Activated naive CD4-positive, alpha-beta T cell (primary cell): ENCODE measurements at places on chromosomes 1 and 21.

- no peak for DNase-seq
Measured at GRCh38 chr1:24897263-24898151, 32.6 kb downstream of the RUNX3 start.

DNA sequence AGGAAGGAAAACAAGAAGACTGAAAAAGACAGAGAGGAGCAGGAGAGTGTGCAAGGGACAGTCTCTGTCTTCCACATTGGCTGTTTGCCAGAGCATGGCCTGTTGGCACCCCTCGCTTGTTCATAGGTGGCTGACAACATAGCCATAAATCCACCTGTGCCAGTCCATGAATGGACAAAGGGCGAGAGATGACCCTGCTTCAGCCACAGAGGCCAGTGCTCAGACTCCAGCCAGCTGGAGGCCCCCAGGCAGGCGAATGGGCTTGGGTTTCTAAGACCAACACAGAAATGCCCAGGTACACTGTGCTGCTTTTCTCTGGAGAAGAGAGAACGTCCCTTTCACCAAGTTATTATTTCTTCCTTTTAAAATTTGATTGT lies 60.6 kb downstream of the RIPK4 start:
- DNase-seq: no peak

GRCh38 chr1:32801096-32801715 lies 16.0 kb downstream of the YARS1 start:
- no peak for DNase-seq

DNA sequence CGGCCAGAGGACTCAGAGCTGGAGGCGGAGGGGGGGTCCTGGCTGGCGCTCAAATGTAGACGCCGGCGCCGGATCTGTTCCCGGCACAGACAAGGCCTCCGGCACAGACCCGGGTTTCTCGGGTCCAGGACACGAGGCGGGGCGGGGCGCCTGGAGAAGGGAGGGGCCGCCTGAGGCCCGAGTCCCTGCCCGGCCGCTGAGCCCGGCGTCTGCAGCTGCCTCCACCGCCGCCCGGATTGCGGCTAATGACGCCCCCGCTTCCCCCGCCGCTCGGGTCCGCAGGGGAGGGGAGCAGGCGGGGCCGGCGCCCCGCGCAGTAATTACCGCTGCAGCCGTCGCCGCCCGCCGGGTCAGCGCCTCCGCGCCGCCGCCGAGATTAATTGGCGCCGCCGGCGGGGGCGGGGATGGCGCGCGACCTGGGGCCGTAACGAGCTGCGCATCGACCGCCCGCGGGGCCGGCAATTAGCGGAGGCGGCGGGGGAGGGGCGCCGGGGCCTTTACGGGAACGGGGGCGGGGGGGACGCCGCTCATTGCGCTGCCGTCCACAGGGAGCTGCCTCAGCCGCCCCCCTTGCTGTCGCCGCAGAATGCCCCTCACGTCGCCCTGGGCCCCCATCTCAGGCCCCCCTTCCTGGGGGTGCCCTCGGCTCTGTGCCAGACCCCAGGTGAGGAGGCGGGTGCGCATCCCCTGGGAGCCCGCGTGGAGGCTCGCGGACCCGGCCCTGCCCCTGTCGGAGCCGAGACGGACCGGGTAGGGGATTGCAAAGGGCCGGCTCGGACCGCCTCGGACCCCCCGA lies 17.3 kb downstream of the NOC2L start:
- DNase-seq: no peak

DNA sequence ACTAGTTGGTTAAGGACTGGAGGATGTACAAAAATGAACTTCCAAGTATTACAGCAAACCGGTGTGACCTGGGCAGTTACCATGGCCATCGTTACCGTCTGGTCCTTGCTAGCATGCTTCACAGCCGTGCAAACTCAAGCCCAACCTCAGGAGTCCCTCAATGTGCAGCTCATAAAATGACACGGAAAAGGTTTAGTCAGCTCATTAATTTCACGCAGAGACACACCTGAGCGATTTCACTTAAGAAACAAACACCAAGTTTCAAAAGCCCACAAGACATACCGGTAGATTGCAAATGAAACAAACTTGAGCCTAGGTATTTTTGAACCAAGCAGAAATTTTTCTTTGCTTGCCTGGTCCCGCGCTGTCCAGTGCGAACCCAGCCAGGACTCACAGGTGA lies 105.0 kb upstream of the ADAR start:
- DNase-seq: no peak

DNA sequence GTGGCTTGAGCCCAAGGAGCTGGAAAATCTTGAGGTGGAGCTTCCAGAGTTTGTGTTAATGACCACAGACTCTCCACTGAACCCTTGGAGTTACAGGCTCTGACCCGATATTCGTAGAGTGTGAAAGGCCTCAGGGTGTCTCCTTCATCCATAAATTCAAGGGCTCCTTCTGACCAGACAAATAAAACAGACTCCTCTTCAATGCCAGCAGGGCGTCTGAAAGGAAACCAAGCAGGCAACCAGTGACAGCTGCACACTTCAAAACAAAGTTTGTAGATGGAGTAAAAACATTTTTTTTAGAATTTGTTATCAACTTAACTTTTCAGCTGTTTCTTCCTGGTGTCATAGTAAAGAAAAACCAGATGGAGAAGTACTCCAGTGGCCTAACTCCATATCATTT lies 161.1 kb downstream of the KCTD3 start:
- DNase-seq: no peak

GRCh38 chr1:169148472-169149252 lies 42.2 kb downstream of the ATP1B1 start:
- no peak for DNase-seq

DNA sequence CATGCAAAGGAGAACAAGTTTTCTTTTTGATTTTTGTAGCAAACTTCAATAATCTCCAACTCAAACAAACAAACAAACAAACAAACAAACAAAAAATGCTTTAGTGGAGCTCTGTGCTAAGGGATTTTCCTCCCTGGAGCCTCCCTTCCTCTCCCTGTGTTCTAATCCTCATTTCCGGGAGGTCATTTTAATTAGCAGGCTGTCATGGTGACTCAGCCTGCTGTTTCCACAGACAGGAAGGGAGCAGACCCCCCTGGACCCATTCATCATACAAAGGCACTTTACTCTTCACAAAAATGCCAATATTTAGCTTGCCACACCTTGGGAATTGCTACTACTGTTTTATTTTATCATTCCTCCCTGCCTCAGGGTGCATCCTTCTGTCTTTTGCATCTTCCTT lies 61.0 kb upstream of the SPATA6 start:
- DNase-seq: no peak

GRCh38 chr1:176541663-176542062 lies 78.7 kb downstream of the PAPPA2 start:
- DNase-seq: no peak

DNA sequence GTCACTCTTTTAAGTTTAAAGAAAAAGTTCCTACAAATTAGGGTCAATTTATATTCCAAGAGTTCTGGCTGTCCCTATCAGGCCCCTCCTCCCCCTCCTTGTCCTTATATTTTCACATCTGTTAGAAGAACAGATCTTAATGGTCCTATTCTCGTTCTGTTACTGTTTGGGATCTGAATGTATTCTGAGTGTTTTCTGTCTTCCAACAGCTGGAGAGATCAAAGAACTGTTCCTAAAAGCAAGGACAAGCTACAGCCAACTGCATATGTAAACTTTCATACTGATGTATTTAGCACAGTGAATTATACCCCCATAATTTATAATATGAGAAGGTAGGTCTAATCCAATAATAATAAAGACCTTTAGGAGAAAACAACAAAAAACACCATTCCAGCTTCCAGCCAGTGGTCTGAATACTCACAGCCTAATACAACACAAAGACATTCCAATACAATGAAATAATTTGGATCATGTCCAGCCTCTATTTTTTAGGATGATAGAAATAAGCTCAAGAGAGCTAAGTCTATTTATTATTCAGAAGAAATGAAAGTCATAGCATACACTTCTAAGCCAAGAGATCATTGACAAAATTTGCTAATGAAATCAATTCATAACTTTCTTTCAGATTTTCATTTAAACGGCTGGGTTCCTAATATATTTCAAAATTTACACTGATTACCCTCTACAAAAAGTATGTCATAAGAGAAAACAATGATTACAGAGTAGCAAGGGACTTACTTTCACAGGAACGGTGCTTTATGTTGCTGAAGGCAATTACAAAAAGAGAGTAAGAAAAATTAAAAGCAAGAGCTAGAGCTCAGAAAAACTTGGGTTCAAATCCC lies 25.3 kb downstream of the WLS start:
- no peak for DNase-seq

GRCh38 chr1:182764029-182764727 lies 25.4 kb upstream of the NPL start:
- DNase-seq: no peak

GRCh38 chr1:86069757-86070145 lies 86.8 kb downstream of the COL24A1 start:
- DNase-seq: no peak

GRCh38 chr1:32816676-32817158 lies 441 bp downstream of the YARS1 start:
- no peak for DNase-seq

DNA sequence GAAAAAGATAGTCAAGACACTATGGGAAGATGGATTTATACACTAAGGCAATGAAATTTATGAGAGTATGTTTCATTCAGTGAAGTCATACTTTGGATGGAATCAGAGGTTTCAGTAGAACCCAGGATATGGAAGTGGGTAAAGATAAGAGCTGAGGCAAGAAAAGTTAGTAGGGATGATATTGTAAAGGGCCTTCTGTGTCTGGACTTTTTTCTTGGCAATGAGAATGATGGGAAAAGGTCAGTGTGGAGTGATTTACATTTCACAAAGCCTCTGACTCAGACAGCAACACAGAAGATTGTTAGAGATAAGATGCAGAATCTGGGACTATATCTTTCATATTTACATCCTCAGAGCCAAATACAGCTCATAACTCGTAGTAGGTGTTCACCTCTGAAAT lies 32.1 kb downstream of the SH3BGR start:
- no peak for DNase-seq

GRCh38 chr1:172132836-172133235 lies 287.6 kb upstream of the C1orf105 start:
- DNase-seq: no peak

DNA sequence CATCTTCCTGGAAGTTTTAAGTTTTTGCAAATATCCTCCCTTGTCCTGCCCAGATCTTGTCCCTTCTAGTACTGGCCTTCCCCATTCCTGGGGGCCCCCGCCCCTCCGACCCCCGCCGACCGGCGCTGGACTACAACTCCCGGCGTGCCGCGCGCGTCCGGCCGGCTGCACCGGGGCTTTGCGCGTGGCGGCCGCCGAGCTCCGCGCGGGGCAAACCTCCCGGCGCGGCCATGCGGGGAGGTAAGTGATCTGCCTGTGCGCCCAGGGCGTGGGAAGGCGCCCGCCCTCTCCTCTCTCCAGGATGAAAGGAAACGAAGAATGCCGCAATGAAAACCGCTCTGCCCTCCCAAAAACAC lies 3.2 kb upstream of the SAMD13 start:
- DNase-seq: no peak

GRCh38 chr1:98410082-98410481 lies 251.4 kb upstream of the SNX7 start:
- no peak for DNase-seq

DNA sequence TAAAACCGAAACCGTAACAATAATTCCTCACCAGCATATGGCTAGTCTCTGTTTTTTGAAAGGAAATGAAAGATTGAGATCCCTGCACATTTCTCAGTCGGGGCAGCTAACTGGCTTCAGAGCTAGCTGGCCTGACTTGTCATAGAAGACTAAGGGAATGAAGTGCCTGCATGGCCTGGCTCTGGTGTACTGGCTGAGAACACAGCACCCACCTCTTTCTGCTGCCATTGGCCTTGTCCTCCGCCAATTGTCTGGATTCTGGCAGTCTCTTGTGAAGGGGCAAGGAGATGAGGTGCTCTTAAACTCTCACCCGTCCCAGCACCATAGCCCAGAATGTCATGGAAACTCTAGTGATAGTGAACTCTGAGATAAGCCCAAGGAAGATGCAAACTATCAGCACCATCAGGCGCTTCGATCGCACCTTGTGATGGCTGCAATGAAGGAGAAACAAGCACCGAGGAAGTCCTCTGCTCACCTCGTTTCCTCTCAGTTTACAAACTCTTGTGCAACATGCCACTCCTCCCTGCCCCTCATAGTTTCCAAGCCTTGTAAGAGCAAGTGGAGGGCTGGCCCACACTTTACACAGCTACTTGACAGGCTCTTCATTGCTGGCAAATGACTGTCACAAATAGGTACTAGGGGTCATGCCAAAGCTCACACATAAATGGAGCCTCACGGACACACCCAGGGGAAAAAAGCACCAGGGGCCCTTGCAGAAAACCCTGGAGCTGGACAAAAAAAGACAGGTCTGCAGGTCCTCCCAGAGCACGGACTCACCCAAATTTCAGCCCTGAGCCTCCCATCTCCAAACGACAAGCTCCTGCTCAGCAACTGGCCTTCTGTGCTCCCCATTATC lies 16.4 kb downstream of the INPP5B start:
- DNase-seq: no peak

DNA sequence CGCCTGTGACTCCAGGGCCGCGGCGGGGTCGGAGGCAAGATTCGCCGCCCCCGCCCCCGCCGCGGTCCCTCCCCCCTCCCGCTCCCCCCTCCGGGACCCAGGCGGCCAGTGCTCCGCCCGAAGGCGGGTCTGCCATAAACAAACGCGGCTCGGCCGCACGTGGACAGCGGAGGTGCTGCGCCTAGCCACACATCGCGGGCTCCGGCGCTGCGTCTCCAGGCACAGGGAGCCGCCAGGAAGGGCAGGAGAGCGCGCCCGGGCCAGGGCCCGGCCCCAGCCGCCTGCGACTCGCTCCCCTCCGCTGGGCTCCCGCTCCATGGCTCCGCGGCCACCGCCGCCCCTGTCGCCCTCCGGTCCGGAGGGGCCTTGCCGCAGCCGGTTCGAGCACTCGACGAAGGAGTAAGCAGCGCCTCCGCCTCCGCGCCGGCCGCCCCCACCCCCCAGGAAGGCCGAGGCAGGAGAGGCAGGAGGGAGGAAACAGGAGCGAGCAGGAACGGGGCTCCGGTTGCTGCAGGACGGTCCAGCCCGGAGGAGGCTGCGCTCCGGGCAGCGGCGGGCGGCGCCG lies at the start of gene SIM2:
Gene SIM2 (plus strand): TSS at position 135 of the 565 bp plus-strand sequence. CDS start 632 bp downstream, outside the sequence.
- DNase-seq: no peak

DNA sequence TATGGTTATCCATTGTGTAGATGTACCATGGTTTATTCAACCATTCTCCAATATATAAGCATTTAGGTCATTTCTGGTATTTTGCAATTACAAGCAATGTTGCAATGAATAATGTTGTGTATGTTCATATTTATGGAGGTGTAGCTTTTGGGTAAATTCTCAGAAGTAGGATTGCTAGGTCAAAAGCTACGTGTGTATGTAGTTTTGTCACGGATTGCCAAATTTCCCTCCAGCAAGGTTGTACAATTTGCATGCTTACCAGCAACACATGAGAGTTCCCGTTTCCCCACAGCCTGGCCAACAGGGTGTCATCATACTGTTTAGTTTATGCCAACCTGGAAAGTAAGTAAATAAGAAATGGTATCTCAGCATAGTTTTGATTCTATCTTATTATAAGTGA lies 36.3 kb downstream of the IGSF5 start:
- no peak for DNase-seq
